ENCODE measurements at places on chromosomes 12 and 14. TPM values are rescaled to one million over a fixed set of nuclear protein-coding genes. Genes with fewer than 3 reads are reported as not detected.

DNA sequence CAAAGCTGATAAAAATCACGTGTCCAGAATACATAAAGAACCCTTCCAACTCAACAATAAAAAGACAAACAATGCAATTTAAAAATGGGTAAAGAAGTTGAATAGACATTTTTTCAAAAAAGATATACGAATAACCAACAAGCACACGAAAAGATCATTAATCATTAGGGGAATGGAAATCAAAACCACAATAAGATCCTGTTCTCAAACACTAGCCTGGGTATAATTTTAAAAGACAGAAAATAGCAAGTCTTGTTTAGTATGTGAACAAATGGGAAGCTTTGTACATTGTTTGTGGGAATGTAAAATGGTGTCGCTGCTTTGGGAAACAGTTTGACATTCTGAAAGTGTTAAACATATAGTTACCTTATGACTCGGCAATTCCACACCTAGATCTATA lies 86.3 kb upstream of the LMNTD1 start:
- peak; percentile 23 for DNase-seq

- no peak for DNase-seq
These were observed 21.0 kb downstream of the RTN1 start for GRCh38 chr14:59849411-59850130.

Gene CLEC4D
- total RNA-seq: not detected

DNA sequence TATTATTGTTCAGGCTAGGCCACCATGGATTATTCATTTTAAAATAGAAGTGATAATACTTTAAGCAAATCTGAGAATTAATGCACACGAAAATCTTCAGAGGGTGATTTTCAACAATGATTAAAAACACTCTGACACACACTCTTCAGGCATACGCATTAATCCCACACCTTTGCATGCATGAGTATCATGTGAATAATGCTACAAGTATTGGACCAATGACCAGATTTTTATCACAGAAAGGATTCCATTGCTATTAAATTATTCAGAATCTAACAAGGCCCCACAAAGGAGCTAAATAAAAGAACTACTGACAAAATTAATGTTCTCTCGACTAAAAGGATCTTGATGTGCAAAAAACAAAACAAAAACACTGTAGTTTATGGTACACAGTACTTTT lies 11.1 kb downstream of the EPS8 start:
- no peak for DNase-seq

Gene NFE2
- total RNA-seq: not detected

Gene SYCP3
- total RNA-seq: 0.29 TPM

DNA sequence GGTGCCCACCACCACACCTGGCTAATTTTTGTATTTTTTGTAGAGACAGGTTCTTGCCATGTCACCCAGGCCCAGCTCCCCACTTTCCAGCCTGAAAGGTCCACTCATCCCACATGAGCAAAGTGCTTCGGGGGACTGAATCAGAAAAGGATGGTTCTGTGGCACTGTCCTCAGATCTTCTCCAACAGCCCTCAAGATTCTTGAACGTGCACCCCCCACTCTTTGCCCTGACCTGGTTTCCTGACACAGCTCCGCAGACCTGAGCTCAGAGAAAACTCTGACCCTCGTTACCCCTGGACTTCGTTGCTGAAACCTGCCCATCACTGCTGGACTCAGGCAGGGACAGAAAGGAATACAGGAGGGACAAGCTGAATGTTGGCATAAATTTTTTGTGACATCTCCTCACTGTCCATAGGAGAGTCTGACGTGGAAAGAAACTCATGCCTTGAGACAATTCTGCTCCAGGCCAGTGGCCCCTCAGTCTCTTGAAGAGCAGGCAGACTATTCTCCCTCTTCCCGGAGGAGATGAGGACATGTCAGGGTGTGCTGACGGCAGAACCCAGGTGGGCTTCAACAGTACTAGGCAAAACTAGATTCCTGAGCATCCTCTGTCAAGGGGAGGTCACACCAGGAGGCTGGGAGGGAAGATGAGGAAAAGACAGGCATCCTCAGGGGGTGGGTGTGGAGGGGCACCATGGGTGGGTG lies 149.3 kb downstream of the DPF3 start:
- DNase-seq: no peak

Gene TTLL5
- 10.6 TPM for total RNA-seq

DNA sequence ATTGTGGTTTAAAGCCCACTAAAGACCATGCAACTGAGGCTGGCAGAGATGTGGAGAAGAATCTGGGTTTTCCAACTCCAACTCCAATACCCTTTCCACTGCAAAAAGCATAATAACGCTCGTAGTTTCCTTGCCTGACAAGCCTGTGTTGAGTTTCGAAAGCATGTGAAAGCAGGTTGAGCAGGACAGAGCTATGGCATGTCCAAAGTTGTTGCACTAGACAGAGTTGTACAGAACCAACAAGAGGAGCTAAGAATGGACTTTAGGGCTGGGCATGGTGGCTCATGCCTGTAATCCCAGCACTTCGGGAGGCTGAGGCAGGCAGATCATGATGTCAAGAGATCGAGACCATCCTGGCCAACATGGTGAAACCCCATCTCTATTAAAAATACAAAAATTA lies 572.0 kb upstream of the TBX3 start:
- DNase-seq: no peak

GRCh38 chr14:29925101-29925722 lies 2.4 kb downstream of the PRKD1 start:
- no peak for DNase-seq

- no peak for DNase-seq
These were observed 79.0 kb upstream of the KCNA1 start for GRCh38 chr12:4830556-4831210.

Gene ASCL1
- 0.29 TPM for total RNA-seq

DNA sequence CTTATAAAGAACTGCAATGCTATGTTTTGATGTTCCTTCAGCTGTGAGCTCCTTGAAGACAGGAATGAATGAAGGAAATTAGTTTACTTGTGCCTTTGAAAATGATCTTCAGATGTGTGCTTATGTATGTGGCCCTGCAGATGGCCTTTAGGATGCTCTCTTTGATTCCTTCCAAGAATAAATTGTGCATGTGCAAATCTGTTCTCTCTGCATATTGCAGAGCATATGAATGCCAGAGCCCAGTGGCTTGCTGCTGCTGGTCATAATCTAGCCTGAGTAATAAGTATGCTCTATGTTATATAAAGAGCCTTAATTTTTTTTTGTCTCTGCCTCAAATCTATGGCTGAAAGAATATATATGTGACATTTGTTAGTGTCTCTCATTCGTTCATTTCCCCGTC lies 341.9 kb upstream of the NOVA1 start:
- no peak for DNase-seq

Gene GNG2
- total RNA-seq: 19.1 TPM

Gene ZNF140
- total RNA-seq: 21.5 TPM

DNA sequence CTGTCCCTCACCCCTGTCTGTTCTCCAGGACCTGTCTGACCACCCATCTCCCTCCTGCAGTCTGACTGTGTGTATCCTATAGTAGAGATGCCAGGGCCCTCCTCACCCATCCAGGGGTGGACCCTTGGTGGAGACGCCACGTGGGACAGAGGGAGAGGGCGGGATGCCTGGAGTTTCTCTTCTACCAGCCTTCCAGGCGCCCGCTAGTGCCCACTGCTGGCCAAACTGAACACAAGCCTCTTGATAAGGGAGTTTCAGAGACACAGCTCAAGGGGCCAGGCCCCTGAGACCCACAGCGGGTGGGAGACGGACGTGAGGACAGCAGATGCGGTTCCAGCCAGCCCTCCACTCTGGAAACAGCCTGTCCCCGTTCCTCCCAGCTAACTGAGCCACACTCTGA lies 147.3 kb downstream of the RBM19 start:
- DNase-seq: peak; percentile 69

- DNase-seq: no peak
These were observed 56.5 kb downstream of the CPM start for GRCh38 chr12:68876461-68876860.

DNA sequence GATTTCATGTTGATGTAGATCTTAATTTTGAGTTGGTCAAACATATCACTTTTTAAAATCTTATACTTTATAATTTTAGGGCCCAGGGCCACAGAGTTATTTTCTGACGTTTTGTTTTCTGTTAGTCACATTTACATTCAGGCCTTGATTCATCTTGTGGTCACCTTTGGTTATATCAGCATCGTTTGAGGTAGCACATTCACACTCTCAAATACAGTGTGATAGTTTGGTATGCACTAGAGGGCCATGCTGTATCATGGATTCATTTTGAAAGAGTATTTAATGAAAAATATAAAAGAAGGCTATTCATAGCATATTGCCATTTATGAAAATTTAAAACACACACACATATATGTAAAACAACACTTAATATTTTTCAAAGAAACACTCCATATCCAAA lies 274.6 kb downstream of the RAD51B start:
- DNase-seq: no peak

DNA sequence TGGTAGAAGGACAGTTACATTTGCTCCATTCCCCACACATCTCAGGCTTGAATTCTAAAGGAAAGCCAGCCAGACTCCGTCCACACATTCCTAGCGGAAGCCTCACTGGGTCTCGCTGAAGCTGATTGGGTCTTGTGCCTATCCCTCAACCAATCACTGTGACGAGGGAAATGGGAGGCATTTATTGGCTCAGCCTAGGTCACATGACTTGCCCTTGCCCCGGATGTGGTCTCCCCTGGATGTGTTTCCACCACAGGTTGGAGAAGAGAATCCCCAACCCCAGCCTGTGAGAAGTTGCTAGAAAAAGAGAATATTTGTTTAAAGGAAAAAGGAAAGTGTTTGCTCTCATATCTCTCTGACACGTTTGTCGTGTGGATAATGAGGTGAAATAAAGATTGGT lies 93.4 kb downstream of the C12orf75 start:
- DNase-seq: no peak

Gene CSRNP2
- 15.0 TPM for total RNA-seq

- peak; percentile 21 for DNase-seq
These were observed 3.3 kb upstream of the C1QL4 start for GRCh38 chr12:49340095-49340870.

Gene MIP
- total RNA-seq: not detected

Gene SLC2A13
- total RNA-seq: 51.8 TPM

Gene MLXIP
- 16.9 TPM for total RNA-seq

- DNase-seq: no peak
These were observed 135.8 kb upstream of the VRK1 start for GRCh38 chr14:96661244-96661969.

DNA sequence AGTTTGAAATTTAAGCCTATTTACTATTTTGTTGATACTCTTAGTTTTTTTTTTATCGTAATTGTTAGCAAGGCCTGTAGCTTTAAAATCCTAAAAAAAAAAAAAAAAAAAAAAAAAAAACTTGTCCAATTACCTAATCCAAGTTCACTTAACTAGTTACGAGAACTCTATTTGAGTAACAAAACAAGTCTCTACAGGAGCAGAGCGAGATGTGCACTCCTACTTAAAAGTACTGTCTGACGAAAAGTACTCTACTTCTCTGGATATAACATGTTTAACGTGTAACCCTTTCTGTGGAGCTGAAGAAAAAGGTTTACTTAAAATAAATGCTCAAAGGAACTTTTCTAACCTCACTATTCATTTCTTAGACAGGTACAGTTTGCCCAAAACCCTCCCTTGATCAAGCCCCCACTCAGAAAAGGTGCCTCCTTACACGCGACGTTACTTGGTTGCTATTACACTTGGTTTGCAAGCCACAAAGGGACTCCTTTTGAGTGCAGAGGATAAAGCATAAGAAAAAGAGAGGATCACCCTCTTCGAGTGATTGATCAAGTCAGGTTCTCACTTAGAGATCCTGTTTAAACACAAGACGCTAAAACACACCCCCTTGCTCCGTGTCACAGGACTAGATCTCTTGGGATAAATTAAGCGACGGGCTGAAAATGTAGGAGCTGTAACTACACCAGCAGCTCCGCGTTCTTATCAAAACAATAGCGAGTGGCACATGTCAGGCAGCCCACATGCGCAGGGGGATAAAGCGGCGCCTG lies 2.2 kb downstream of the BAZ1A start:
- peak; percentile 11 for DNase-seq

Gene ACSM4
- total RNA-seq: not detected

GRCh38 chr12:50725011-50725942 lies 38.6 kb upstream of the ATF1 start:
- DNase-seq: no peak

- no peak for DNase-seq
These were observed 110.4 kb downstream of the TMTC1 start for GRCh38 chr12:29673346-29673745.

- DNase-seq: no peak
These were observed 463.2 kb upstream of the MGAT4C start for GRCh38 chr12:86719381-86719780.

Gene WIF1
- not detected for total RNA-seq

DNA sequence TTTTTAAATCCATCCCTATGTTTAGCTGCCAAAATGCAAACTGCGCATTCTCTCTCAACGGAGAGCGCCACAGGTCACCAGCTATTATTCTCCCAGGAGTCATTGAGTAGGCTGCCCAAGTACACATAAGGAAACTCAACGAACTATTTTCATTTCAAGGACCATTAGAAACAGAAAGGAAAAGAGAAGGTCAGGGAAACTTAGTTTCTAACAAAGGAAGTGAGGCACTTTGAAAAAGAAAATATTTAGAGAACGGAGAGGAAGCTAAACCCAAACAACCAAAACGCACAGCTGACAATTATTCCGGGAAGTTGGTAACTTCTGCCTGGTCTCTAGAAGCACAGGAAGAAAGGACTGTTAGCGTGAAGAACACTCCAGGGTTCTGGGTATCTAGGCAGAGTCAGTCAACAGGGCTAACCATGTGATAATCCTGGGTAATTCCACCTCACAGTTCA lies 23.5 kb downstream of the GPHB5 start:
- no peak for DNase-seq

DNA sequence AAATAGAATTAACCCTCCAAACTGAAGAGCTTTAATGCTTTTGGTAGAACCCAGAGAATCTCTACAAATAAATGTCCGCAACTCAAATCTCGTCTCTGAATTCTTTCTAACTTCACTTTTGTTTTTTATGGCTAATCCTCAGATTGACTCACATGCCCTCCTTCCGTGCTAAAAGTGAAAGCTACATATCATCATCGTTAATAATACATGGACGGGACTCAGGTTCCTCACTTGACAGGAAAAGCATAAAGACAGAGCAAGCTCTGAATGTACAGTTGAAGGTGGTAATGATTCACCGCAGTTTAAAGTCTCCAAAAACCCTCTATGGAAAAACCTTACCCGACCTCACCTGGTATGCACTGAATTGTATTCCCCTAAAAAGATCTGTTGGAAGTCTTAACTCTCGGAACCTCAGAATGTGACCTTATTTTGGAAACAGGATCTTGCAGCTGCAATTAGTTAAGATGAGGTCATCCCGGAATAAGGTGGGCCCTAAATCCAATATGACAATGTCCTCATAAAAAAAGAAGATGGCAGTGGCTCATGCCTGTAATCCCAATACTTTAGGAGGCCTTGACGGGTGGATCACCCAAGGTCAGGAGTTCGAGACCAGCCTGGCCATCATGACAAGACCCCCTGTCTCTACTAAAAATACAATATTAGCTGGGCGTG lies 147.4 kb upstream of the FOXN3 start:
- no peak for DNase-seq

Gene TPH2
- not detected for total RNA-seq

All from SK-MEL-5 (cell line).